ENCODE measurements at places on chromosomes 7 and 10. TPM values are rescaled to one million over a fixed set of nuclear protein-coding genes. Genes with fewer than 3 reads are reported as not detected.

Gene STK32C
- 2.5 TPM for total RNA-seq

Gene STAMBPL1
- total RNA-seq: 2.4 TPM

Gene CYP3A5
- total RNA-seq: not detected

Gene COMMD3
- 26.7 TPM for total RNA-seq

Gene MARCHF5
- total RNA-seq: 72.8 TPM

Gene DGKI
- total RNA-seq: 1.5 TPM

Gene TWIST1
- total RNA-seq: 4.0 TPM

Gene CRHR2
- total RNA-seq: not detected

Gene STRIP2
- 5.2 TPM for total RNA-seq

Gene CALHM3
- not detected for total RNA-seq

Gene ADAM22
- not detected for total RNA-seq

Gene CPEB3
- total RNA-seq: 2.2 TPM

Gene NRAP
- not detected for total RNA-seq

Gene CDH23
- total RNA-seq: 0.17 TPM

Gene INMT
- not detected for total RNA-seq

Gene TNS3
- 6.0 TPM for total RNA-seq

- no peak for DNase-seq
These were observed 68.9 kb upstream of the CARD11 start for GRCh38 chr7:3112479-3113134.

DNA sequence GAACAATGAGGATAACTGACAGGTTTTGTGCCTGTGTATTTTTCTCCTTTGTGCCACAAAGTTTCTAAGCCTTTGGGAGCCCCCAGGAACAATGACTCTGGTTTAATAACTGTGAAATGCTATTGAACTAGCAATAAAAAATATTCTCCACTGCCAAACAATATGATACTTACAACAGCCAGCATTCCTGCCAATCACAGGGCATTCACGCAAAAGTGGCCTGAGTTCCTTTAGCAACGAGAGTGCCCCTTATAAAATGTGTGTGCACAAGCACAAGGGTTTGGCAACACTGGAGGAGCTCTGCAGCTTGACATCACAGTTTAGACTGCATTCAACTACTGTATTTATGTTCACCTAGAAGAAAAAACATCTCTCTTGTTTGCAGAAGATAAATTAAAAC, 412.9 kb upstream of the NFE2L3 start:
- DNase-seq: no peak

- DNase-seq: no peak
These were observed 471.9 kb upstream of the CELF2 start for GRCh38 chr10:10545771-10546170.

- DNase-seq: peak; percentile 65
These were observed 263.6 kb upstream of the ZMIZ1 start for GRCh38 chr10:78805176-78805575.

GRCh38 chr7:82210416-82211184, 233.0 kb downstream of the CACNA2D1 start:
- DNase-seq: peak; percentile 4

DNA sequence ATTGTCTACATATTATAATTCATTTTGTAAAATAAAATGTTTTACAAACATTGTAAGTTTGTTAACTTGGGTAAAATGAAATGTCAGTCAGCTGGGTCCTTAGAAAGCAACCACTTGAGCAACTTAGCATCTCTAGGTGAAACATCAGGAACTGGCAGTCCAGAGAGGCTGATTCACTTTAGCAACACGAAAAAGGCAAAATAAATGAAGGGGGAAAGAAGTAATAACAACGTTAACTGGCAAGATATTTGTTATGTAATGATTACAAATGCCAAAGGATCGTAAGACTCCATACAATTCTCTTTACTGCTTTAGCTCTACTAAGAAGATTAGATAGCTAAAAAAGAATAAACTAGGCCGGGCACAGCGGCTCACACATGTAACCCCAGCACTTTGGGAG, 5.0 kb downstream of the PDZD8 start:
- no peak for DNase-seq

GRCh38 chr7:85287106-85287825, 100.4 kb upstream of the SEMA3D start:
- no peak for DNase-seq

DNA sequence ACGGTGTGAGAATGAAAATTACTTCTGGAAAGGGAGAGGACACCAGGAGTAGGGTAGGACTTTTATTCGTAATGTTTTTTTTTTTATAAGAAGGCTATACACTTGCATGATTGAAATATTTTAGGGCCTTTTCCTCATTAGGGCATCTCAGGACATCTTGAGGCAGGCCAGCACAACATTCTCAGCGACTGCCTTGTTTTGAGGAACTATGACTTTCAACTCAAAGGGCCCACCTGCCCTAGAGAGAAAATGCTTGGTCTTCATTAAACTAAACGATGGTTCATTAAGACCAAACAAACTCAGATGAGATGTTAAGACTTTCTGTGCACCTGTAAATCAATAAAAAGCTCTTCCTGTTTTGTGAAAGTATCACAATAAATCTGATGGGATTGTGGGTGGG, 11.3 kb downstream of the NOD1 start:
- DNase-seq: no peak

GRCh38 chr7:102845346-102845745, 67.5 kb upstream of the LRRC17 start:
- DNase-seq: no peak

GRCh38 chr10:91022390-91022789, 101.5 kb upstream of the ANKRD1 start:
- DNase-seq: no peak

GRCh38 chr10:23046027-23046426, 49.4 kb upstream of the MSRB2 start:
- no peak for DNase-seq

DNA sequence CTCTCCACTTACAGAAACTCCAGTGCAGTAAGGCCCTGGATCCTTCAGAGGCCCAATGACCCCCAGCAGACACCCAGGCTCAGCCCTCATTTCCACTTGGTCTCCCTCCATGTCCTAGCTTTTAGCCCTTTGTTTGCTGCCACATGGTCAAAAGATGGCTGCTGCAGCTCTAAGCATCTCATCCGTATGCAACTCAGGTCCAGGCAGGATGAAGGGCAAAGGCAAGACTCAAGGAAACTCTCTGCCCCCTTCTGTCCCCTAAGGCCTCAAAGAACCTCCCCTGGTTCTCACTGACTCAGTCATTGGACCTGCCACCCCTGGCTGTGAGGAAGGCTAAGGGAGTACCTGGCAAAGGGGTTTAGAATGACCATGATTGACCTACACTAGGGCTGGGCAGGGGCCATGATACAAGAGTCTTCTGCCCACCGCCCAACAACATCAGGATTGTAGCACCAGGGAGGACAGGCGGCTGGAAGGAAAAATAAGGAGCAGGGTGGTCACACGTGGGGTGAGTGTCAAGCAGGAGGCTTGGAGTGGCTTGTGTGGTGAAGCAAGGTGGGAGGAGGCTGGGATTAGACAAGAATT, 303.8 kb upstream of the ZMIZ1 start:
- no peak for DNase-seq

DNA sequence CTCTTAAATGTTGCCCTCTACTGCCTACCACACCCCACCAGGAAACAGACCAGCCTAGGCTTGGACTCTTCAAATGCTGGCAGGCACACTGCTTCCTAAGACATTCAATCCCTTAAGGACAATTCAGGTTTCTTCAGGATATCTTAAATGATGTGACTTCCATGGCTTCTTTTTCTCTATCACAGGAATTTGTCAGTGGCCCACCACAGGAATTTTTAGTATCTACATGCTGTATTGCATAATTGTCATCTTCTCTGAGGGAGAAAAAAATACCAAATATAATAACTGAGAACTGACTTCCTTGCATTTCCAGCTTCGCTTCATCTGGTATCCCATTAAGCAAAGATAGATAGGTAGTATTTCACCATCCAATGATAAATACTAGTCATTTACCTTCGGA, 129.3 kb downstream of the WNT2 start:
- DNase-seq: no peak

DNA sequence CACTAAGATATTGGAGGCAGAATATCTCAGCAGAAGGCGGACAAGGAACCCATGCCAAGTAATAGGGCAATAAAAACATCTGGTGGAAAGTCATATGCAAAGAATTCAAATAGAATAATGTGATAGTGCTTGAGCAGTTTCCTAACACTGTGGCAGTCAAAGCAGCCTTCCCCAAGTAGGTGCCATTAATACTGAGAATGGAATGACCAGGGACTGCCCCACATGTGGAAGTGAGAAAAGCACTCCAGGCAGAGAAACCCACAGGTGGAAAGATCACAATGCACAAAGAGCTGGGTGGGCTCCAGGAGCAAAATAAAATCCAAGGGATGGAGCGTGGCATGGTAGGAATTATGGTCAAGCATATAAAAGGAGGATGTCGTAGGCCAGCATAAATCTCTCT, 64.4 kb upstream of the NME8 start:
- no peak for DNase-seq

DNA sequence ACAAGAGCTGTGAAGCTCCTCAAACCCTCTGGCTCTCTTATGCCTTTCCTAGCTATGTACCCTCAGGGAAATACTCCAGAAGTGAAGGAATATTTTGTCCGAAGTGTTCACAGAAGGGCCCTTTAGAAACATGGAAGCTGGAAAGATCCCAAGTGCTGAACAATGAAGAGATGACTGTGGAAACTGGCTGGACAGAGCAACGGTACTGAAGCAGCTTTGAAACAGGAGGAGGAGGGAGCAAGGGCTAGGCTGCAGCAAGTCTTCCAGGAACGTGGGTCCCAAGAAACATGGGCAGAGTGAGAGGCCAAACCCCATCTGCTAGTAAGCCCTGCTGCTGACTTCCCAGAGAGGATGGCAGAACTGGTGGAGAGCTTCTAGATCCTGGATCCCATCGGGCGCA, 3.0 kb upstream of the PSAP start:
- no peak for DNase-seq

- no peak for DNase-seq
These were observed 114.5 kb downstream of the MARCHF5 start for GRCh38 chr10:92405419-92405924.

- no peak for DNase-seq
These were observed 26.2 kb upstream of the BMPR1A start for GRCh38 chr10:86730227-86730626.

DNA sequence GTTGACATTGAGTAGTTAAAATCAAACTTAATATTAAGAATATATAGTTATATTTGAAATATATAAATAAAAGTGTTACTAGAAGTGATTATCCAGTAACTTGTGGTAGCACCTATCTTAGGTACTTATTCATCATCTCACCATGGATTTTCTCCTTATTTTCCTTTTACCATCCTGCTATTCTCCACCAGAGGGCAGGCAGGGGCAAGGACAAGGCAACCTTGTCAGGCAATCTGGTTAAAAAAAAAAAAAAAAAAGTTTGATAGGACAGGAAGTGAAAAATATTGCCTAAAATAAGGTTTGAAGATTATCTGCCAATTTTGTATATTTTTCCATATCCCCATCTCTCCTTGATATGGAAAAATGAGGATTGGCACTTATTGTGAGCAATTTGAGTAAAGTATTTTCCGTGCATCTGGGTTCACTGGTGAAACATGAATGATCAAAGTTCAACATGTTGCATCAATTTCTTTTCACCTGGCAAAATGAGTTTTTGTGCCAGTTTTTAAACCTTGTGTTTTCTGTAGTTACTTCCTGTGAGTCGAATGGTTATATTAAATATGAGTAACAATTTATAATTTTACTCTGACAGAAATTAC, 256.7 kb downstream of the AGMO start:
- DNase-seq: peak; percentile 33

- no peak for DNase-seq
These were observed 14.8 kb downstream of the NFE2L3 start for GRCh38 chr7:26166684-26167266.

GRCh38 chr10:29106287-29106686, 182.6 kb upstream of the LYZL1 start:
- no peak for DNase-seq

DNA sequence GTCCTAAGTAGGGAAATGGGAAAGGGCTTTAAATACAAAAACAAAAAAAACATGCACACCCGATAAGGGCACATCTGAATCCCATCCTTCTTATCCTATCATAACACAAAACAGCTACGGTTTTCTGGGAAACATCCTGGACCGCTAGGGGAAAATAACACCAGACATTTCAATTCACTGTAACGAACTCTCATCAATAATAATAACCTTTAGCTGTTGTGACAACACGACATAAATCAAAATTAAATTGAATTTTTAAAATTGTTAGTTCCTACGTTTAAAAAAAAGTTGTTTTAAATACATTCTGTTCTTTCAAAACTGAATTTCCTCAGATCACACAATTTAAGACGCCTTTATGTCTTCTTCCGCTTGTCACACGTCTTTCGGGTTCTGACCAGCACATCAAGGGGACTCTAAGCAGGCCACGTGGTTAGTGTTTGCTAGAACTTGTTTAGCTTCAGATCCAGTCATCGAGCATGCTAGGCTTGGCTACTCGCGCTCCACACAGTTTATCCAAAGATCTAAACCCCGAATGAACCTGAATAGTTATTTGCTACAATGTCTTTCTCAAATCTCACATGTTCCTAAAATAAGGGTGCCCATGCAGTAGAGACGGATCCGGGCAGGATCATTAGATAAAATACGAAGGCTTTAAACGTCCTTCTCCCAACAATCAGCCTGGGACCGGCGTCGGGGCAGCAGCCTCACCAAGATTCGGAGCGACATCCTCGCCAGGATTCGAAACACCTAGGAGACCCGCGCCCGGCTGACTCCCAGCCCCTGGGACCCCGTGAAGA, 839 bp downstream of the IKZF5 start:
- peak; percentile 69 for DNase-seq

GRCh38 chr7:40983111-40983510, 719.8 kb downstream of the INHBA start:
- no peak for DNase-seq

GRCh38 chr7:133563251-133563650, 310.4 kb downstream of the EXOC4 start:
- DNase-seq: no peak

GRCh38 chr7:41256186-41256945, 446.5 kb downstream of the INHBA start:
- DNase-seq: peak; percentile 26

GRCh38 chr7:69738396-69738951, 140.2 kb downstream of the AUTS2 start:
- DNase-seq: no peak

- DNase-seq: peak; percentile 9
These were observed 523.0 kb upstream of the ANKRD30A start for GRCh38 chr10:36602374-36602773.

- no peak for DNase-seq
These were observed 83.1 kb upstream of the MINDY3 start for GRCh38 chr10:15943426-15943825.

Data from mammary epithelial cell (primary cell).